ENCODE measurements at places on chromosomes 4 and X. TPM values are rescaled to one million over a fixed set of nuclear protein-coding genes. Genes with fewer than 3 reads are reported as not detected.

GRCh38 chr4:183675625-183676024 lies 16.5 kb downstream of the TRAPPC11 start:
- no peak overlapping the region for H3K27ac ChIP-seq
- no peak overlapping the region for H3K4me3 ChIP-seq
- peaks cover 2% of the 10 kb centered on the region for H3K36me3 ChIP-seq
- H3K4me1 ChIP-seq: peaks cover 4% of the 10 kb centered on the region
- no peaks in the 10 kb centered on the region for H3K27me3 ChIP-seq
- DNase-seq: no peak

DNA sequence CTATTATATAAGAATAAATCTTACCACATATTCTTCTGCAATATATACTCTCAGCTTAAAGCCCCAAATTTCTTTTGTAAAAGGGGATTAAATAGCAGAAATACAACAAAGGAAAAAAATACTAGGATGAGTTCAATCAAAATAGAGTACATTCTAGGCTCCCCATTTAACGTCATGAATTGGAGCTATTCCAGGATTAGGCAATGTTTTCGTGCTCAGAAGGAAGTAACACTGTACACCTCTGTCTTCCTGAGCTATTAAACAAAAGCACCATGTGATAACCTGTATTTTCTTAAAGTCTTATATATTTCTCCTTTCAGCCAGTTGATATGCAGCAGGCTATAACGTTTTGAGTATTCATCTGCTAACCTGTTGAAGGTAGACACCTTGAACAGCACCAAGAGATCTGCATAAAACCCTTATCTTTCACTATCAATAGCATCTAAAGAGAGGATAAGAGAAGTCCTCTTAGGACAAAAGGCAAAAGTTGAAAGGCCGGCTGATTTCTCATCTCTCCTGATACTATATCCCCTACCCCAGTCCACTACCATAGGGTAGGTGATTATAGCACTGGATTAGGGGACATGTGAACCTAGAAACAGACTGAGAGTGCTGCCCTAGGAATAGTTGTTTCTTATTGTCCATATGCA lies 31.5 kb downstream of the TEC start:
- H3K36me3 ChIP-seq: peaks cover 2% of the 10 kb centered on the region
- peaks cover 10% of the 10 kb centered on the region for H3K4me1 ChIP-seq
- no peak for DNase-seq
- no peak overlapping the region for H3K27ac ChIP-seq
- no peak overlapping the region for H3K4me3 ChIP-seq

The UGT2B17 gene
- total RNA-seq: not detected

DNA sequence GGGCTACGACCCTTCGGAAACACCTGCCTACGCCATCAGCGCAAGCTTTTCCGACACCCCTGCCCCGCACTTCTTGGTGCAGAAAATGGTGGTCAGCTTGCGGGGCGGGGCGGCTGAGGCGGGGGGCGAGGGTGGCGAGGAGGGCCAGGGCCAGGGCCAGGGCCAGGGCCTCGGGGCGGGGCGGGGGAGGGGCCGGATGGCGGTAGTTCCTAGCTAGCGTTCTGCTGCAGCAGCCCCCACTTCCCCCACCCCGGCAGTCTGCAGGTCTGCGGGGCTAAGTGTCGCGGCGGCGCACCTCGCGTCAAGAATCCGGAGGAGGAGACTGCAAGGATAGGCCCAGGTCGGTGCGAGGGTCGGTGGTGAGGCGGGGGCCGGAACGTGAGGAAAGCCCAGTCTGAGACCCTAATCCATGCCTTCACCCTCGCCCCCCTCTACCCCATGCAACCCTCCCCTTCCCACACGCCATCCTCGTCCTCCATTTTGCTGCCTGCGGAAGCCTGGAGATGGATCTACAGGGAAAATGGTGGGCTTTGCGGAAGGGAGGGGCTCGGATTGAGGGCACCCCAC lies 600 bp downstream of the BEX4 start:
- H3K27me3 ChIP-seq: peaks cover 5% of the 10 kb centered on the region
- H3K4me3 ChIP-seq: peak overlapping the region; percentile 73
- no peak for DNase-seq
- peak overlapping the region; percentile 87 for H3K27ac ChIP-seq

DNA sequence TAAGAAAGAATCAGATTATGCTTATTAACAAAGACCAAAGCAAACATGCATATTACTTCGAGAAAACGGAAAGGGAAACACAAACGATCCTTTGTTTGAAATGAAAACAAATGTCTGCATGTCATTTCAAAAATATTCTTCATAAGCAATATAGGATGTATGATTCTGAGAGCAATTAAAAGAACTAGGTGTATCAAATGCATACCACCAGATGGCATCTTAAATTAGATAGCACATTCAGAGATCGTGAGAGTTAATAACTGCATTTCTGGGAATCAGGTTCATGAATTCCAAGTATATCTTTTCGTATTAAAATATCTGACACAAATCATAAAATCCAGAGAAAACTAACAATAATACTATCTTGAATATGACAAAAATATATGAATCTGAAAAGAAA lies 159.5 kb downstream of the PPP3CA start:
- H3K27me3 ChIP-seq: no peaks in the 10 kb centered on the region
- no peak for DNase-seq
- peaks cover 34% of the 10 kb centered on the region for H3K4me1 ChIP-seq
- peak overlapping the region; percentile 62 for H3K27ac ChIP-seq
- H3K4me3 ChIP-seq: no peak overlapping the region
- peaks cover 3% of the 10 kb centered on the region for H3K36me3 ChIP-seq

The ATP1B4 gene
- total RNA-seq: not detected

DNA sequence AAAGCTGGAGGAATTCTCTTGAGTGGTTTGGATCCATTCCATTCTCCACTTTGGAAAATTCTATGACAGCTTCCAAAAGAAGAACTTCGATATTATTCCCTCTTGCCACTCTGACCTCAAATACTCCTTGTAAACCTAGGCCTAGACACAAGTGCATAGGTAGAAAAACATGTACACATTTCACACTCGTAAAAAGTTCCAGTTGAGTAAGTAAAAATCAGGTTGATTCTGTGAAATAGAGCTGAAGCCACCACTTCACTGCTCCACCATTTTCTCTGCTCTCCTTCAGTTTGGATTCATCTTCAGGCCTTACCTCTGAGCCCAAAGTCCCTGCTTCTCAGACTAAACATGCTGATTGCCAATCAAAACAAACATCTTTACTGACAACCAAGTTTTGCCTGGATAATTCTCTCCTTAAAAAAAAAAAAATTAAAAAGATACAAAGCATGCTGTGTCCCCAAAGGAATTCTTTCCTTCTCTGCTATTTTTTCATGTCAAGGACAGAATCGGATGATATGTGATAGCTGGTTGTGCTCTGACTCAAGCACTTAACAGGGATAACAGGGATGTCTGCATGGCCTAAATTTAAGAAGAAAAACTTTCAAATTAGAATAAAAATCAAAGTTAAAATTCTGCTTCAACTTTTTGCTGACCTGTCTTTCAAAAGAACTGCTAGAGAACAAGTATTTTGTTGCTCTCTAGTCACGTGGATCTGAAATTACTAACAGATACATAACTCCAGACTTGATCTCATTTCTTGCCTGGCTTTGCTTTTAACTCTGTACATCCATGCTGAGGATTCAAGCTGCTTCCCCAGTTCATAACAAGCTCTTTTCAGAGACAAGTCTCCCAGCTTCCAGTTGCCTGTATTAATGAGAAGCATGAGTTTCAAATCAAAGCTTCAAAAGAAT lies 420.9 kb upstream of the INTU start:
- no peaks in the 10 kb centered on the region for H3K36me3 ChIP-seq
- H3K27ac ChIP-seq: no peak overlapping the region
- H3K4me3 ChIP-seq: no peak overlapping the region
- no peaks in the 10 kb centered on the region for H3K27me3 ChIP-seq

GRCh38 chr4:63171341-63171740 lies 1237.9 kb downstream of the TECRL start:
- no peaks in the 10 kb centered on the region for H3K27me3 ChIP-seq
- no peaks in the 10 kb centered on the region for H3K4me1 ChIP-seq
- no peaks in the 10 kb centered on the region for H3K36me3 ChIP-seq
- H3K4me3 ChIP-seq: no peak overlapping the region

GRCh38 chrX:926991-927390 lies 285.5 kb downstream of the CRLF2 start:
- no peaks in the 10 kb centered on the region for H3K4me1 ChIP-seq
- no peak overlapping the region for H3K27ac ChIP-seq
- DNase-seq: no peak

GRCh38 chrX:47706575-47706974 lies 47.6 kb upstream of the UXT start:
- no peaks in the 10 kb centered on the region for H3K36me3 ChIP-seq
- peaks cover 12% of the 10 kb centered on the region for H3K27me3 ChIP-seq
- H3K27ac ChIP-seq: no peak overlapping the region
- no peaks in the 10 kb centered on the region for H3K4me1 ChIP-seq

The REPS2 gene
- 0.35 TPM for total RNA-seq

The XKRX gene
- 0.18 TPM for total RNA-seq

- no peak overlapping the region for H3K4me3 ChIP-seq
- H3K4me1 ChIP-seq: no peaks in the 10 kb centered on the region
- no peaks in the 10 kb centered on the region for H3K27me3 ChIP-seq
- no peak overlapping the region for H3K27ac ChIP-seq
Measured at GRCh38 chrX:150298841-150299551, 64.1 kb upstream of the MAMLD1 start.

The SH2D1A gene
- 25.8 TPM for total RNA-seq

The MID1 gene
- total RNA-seq: 0.15 TPM

The TLR8 gene
- total RNA-seq: not detected

The GPM6B gene
- total RNA-seq: not detected

DNA sequence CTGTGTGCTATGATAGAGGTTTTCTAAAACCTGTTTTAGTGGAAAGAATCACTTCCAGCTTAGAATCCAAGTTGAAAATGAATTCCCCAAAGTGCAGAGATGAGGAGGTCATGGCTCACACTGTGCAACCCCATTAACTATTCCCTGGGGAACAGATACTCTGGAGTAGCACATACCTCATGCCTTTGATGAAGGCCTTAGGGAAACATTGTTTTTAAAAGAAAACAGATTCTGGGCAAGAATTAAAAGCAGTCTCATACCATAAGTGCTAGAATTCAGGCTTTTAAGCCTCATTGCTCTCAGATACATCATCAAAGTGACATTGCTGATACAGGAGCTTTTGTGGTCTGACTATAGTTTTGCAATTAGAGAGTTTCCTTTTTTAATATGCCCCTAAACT lies 115.1 kb downstream of the NDST4 start:
- no peaks in the 10 kb centered on the region for H3K36me3 ChIP-seq
- H3K27ac ChIP-seq: no peak overlapping the region
- no peaks in the 10 kb centered on the region for H3K27me3 ChIP-seq
- no peaks in the 10 kb centered on the region for H3K4me1 ChIP-seq
- H3K4me3 ChIP-seq: no peak overlapping the region

DNA sequence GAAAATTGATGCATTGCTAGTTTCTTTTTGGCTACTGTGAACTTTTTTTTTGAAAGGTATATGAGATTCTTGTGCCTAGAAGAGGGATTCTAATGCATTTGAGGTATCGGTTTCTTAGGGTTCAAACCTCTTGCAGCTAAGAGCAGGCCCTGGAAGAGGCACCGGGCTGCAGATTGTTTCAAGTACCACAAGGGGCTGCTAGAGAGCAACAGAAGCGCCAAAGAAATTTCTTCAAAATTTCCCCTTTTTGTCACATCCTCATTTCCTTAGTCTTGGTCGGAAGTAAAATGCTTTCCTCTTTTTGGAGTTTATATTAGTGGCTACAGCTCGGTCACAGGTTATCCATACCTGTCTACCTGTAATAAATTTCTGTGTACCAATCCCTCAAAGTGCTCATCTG lies 89.8 kb downstream of the PDGFRA start:
- H3K27me3 ChIP-seq: peaks cover 19% of the 10 kb centered on the region
- no peak for DNase-seq
- H3K36me3 ChIP-seq: no peaks in the 10 kb centered on the region
- no peak overlapping the region for H3K4me3 ChIP-seq
- no peak overlapping the region for H3K27ac ChIP-seq

The PCDH7 gene
- not detected for total RNA-seq

DNA sequence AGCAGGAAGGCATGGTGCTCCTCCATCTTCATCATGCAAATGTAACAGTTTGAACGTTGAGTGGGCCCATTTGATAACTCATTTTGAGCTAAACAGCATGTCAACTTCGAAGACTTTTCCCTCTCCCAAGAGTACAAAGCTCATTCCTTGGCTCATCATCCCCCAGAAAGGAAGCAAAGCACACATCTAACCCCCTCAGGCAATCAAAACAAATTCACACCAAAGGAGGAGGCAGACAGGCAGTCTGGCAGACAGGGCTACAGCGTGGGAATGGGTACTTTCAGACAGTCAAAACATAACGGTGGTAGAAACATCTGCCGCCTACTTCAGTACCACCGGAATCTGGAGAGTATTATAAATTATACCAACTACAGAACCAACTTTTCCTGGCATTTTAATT lies 81.7 kb downstream of the PCDH19 start:
- DNase-seq: no peak
- no peaks in the 10 kb centered on the region for H3K4me1 ChIP-seq
- peaks cover 16% of the 10 kb centered on the region for H3K27me3 ChIP-seq

GRCh38 chr4:165715211-165715610 lies 157.8 kb upstream of the TLL1 start:
- no peak for DNase-seq
- no peak overlapping the region for H3K27ac ChIP-seq
- H3K27me3 ChIP-seq: no peaks in the 10 kb centered on the region
- no peaks in the 10 kb centered on the region for H3K36me3 ChIP-seq
